Activated CD4-positive, alpha-beta memory T cell treated with anti-CD3 and anti-CD28 coated beads for 36 hours (primary cell): ENCODE measurements at places on chromosomes 6 and 20.

- no peaks in the 10 kb centered on the region for H3K4me1 ChIP-seq
- no peaks in the 10 kb centered on the region for H3K36me3 ChIP-seq
- no peak for DNase-seq
- peaks cover 1% of the 10 kb centered on the region for H3K27me3 ChIP-seq
- no peak overlapping the region for H3K4me3 ChIP-seq
Observed at GRCh38 chr6:127026247-127026646, 92.2 kb upstream of the RSPO3 start.

DNA sequence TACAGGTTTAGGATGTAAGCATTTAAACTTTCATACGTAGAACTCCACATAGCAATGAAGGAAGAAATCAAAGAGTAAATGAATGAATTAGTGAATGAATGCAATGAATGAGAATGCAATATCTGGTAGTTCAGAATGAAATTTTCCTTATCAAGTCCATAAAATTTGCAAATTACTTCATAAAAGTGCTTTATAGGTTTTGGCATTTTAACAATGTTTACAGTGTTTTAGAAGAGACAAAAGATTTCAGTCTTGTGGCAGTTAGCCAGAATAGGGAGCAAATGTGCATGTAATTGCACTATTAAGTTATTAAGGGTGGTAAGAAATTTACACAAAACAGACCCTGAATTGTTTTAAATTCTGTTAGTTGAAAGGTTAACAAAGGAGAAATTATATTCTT is 739.4 kb upstream of the FLRT3 start:
- H3K27ac ChIP-seq = no peak overlapping the region
- DNase-seq = no peak
- H3K4me3 ChIP-seq = no peak overlapping the region
- no peaks in the 10 kb centered on the region for H3K4me1 ChIP-seq
- H3K36me3 ChIP-seq = no peaks in the 10 kb centered on the region
- no peaks in the 10 kb centered on the region for H3K27me3 ChIP-seq

GRCh38 chr6:148998704-148999103 is 251.9 kb downstream of the UST start:
- H3K27ac ChIP-seq = no peak overlapping the region
- peaks cover 16% of the 10 kb centered on the region for H3K4me1 ChIP-seq
- H3K36me3 ChIP-seq = peaks cover 12% of the 10 kb centered on the region
- no peak for DNase-seq

DNA sequence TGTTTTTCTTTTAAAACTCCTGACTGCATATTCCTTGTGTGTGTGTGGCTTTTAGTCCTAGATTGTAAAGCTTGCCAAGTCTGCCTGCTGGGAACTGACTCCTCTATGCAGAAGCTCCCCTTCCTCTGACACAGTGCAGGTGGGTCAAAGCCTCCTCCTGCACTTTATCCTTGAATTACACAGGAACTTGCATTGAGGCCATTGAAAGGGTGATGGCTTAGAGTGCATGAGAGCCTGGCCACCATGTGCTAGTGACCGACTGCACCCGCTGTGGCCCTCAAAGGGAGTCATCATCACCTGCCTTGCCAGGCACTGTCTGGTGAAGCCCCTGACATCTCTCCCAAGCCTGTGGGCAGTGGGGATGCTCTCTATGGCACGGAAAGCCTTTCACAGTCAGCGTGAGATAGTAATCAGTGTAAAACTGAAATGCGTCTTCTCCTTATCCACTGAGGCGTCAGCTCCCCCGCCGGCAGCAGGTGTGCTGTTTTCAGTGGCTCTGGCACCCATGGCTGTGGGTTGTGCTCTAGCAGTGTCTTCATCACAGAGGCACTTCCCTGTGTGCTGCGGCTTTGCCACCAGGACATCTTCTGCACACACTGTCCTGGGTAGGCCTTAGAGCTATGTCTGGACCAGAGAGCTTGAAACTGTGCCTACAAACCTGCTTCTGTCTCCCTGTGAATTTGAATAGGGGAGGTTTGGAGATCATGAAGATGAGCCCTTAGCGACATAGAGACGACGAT is 87.9 kb downstream of the THBS2 start:
- no peak overlapping the region for H3K4me3 ChIP-seq
- no peaks in the 10 kb centered on the region for H3K4me1 ChIP-seq
- DNase-seq = no peak
